Fibroblast of skin of right quadriceps (primary cell): ENCODE measurements at places on chromosomes 4 and X.

- no peak for DNase-seq
Measured at GRCh38 chrX:42946544-42947194, 168.7 kb upstream of the PPP1R2C start.

DNA sequence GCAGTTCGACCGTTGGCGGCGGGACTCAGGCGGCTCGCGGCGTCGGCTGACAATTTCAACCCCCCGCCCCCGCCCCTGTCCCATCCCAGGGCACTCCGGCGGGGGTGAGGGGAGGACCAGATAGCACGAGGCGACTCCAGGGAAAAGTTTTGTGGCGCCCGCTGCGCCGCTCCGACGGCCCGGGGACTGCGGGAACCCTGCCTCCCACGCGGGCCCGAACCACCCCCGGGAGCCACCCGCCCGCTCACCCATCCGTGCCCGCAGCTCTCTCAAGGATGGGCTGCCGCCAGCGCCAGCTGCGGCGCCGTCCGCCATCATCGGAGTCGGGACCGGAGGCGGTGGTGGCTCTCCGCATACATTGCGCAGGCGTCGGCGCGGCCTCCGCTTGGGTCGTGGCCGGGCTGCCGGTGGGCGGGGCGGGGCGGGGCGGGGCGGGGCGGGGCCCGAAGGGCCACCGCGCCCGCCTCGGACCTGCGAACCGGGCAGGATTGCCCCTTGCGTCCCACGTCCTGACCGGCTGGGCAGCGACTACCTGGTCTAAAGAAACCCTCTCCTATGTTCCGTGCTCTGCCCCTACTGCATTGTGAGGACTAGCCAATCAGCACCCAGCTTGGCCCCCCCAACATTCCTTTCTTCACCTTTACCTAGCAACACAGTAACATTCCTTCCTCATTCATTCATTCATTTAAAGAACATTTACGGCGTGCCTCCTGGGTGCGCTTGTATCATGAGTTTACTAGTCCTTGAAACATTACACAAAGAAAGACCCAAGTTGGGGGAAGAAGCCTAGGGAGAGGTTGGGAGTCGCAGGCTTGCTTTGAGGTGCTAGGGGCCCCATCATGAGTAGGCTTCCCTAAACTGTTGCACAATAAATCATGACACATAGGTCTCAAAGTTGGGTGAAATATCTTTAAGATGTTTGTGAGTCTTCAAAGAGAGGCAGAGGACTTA lies at the start of gene MAP7D3:
TSS of gene MAP7D3 (minus strand) at position 360 of the 951 bp plus-strand sequence. CDS start at position 318, 42 bp downstream.
- DNase-seq = peak; percentile 47

GRCh38 chr4:87058356-87059073 lies 123.7 kb downstream of the AFF1 start:
- no peak for DNase-seq

- DNase-seq = peak; percentile 4
Measured at GRCh38 chr4:32025851-32026459, 1305.8 kb downstream of the PCDH7 start.

- peak; percentile 4 for DNase-seq
Measured at GRCh38 chrX:23938690-23939089, 30.9 kb downstream of the CXorf58 start.

GRCh38 chr4:85411386-85411785 lies 63.6 kb upstream of the ARHGAP24 start:
- DNase-seq = no peak

- DNase-seq = no peak
Measured at GRCh38 chr4:90159193-90159592, 32.0 kb downstream of the CCSER1 start.

- DNase-seq = peak; percentile 20
Measured at GRCh38 chrX:139877710-139878414, 55.0 kb downstream of the ATP11C start.

GRCh38 chr4:184368290-184368689 lies 106.1 kb downstream of the IRF2 start:
- DNase-seq = no peak

DNA sequence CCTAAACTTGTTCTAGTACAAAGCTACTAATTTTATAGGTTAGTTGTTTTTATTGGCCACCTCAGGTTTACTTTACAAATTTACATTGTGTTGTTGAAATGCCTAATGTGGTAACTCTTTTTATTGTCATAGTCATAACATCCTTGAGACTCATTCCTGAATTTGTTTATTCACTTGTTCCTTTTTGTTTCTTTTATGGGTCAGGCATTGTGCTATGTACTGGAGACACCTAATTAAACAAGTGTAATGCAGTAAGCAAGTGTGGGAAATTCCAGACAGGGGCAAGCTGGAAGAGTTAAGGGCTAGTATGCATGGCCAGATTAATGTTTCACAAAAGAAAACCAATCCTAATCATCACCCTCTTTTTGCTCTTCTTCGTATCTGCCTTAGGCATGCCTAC lies 30.5 kb upstream of the TTC29 start:
- no peak for DNase-seq

DNA sequence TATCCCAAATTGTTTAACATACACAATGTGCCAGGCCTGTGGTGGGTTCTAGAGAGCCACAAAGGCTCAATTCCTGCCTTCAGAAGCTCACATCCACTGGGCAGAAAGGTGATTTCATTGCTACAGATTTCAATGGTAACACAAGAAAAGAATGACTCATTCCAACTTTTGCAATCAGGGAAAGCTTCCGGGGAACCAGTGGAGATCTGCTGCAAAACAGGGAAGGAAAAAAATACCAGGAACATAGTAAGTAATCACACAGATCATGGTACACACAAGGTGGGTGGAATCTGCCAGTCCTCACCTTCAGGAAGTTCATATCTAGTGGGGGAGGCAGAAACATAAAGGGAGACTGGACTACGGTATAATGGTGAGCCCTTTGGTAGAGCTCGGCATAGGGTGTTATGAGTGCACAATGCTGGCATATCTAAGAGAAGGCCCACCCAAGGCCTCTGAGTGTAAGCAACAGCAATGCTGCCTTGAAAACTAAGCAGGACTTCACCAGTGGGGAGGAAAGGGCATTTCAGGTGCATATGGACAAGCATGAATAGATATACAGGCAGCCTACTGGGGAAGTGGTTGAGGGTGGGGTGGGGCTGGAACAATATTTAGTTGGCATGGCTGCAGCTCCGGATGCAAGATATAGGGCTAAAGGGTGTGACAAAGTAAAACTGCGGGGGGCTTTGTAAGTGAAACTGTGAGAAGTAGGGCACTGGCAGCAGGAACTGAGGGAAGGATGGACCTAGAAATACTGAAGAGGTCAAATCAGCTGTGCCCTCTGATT lies 24.2 kb downstream of the GPRIN3 start:
- DNase-seq = peak; percentile 5

DNA sequence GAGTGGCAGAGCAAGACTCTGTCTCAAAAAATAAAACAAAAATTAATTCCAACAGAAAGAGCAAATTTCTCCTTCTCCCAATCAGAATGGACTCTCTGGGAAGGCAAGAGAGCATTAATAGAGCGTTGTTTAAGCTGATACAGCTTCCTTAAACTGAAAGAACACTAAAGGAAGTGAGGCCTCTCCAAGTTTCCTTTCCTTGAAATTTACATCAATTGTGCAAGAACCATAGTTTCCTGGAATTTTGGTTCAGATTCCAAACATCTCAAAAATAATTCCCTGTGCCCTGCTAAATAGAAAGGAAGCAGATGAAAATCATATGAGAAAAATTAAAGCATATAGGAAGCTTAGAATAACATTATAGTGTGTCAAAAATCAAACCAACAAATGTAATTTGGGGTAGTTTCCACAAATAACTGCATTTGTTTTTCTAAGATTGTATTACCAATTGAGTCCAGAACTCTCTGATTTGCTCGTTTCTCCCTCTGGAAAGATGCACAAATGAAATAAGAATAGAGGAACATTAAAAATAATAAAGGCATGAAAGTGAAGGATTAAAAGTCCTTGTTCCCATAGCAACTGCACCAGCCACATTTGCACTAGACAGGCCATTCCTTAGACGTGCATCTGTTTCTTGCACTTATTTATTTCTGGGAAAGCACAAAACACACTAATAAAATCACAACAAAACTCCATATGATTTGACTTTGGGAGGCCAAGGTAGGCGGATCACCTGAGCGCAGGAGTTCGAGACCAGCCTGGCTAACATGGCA lies 3.7 kb upstream of the FAM241A start:
- no peak for DNase-seq

GRCh38 chr4:137651128-137651527 lies 118.8 kb upstream of the PCDH18 start:
- peak; percentile 73 for DNase-seq

GRCh38 chrX:56572975-56573374 lies 9.5 kb downstream of the UBQLN2 start:
- no peak for DNase-seq

GRCh38 chr4:23348789-23349498 lies 540.9 kb downstream of the PPARGC1A start:
- no peak for DNase-seq

- DNase-seq = peak; percentile 33
Measured at GRCh38 chr4:7719354-7720174, 220.1 kb downstream of the AFAP1 start.

DNA sequence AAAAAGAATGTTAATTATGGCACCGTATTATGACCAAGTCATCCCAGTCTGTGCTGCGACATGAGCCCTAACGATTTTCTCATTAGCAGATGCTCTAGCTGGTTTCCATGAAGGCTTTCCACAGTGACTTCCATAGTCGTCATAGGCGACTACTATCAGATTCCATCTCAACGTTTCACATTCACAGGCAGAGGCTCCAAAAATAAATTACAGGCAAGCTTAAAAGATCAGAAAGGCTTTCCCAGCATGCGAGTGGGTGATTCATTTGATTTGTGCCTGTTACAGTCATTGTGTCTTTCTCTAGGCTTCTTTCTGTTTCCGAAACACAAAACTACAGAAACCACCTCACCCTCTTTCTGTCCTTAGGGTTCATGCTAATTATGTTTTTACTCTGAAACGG lies 43.2 kb downstream of the PALLD start:
- peak; percentile 90 for DNase-seq

GRCh38 chr4:161517941-161518340 lies 645.9 kb downstream of the FSTL5 start:
- DNase-seq = no peak

DNA sequence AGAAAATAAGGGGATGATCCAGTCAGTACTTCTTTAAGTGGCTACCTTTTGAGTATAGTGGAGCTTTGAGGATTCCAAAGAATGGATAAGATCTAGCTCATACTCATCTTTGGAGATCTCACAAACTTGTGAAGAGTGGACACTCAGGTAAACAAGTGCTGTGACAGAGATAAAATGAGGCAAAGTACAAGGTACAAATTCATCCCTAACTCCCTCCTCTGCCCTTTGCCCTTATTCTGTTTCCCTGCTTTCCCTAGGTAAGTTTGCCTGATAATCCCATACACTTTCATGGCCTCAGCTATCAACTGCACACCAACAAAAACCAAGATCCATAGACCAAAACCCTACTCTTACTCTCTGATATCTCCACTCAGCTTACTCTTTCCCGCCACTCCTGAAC lies 16.4 kb upstream of the CPEB2 start:
- DNase-seq = no peak

DNA sequence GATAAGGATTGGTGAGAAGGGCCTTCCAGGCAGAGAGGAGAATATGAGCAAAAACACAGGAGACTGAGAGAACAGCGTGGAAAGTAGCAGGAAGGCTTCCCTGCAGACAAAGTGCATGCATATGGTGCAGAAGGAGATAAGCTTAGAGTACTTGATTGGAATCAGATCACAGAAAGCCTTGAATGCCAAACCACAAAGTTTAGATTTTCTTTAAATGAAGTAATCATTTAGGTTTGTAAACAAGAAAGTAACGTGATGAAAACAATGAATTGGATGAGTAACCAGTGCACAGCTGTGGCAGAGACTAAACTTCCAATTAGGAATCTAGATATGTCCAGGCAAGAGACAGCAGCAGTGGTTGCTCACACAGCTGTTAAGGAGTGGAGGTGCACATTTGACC lies 83.8 kb upstream of the C1QTNF7 start:
- DNase-seq = peak; percentile 80

DNA sequence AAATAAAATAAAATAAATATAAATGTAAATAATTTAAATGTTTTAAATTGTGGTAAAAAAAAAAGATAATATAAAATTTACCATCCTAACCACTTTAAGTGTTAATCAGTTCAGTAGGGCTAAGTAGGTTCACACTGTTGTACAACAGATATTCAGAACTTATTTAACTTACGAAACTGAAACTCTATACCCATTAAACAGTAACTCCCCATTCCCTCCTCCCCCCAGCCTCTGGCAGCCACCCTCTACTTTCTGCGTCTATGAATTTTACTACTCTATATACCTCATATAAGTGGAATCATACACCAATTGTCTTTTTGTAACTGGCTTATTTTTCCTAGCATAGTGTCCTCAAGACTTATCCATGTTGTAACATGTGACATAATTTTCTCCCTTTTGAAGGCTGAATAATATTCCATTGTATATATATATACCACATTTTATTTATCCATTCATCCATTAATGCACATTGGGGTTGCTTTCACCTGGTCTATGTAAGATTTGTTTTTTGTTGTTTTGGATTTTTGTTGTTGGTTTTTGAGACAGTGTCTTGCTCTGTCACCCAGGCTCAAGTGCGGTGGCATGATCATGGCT lies 32.5 kb upstream of the ELF2 start:
- no peak for DNase-seq

- DNase-seq = no peak
Measured at GRCh38 chrX:100928660-100929613, at the start of gene XKRX. Gene XKRX, minus strand, starts transcription at chrX:100928917. Its CDS starts 613 bp downstream, at chrX:100928304.

DNA sequence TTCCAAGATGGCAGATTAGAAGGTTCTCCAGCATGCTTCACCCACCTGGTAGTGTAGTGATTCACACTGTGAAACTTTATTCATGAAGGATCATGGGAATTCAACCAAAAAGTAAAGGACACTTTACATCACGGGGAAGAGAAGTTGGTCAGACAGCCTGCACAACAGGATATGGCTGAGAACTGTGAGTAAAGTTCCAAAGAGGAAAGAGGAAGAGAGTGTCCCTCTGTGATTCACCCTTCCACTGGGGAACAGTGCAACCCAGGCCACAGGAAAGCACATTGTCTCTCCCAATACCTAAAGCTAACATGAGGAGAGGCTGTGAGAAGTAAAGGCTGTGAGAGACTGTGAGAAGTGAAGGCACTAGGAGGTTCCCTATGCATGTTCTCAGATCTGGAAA lies 137.2 kb downstream of the STPG2 start:
- DNase-seq = no peak

- DNase-seq = no peak
Measured at GRCh38 chr4:86641516-86642090, 47.5 kb downstream of the PTPN13 start.

GRCh38 chrX:54495814-54496516 lies at the start of gene FGD1:
Gene FGD1, minus strand, starts transcription at chrX:54496234. Its CDS starts 802 bp downstream, at chrX:54495432.
- DNase-seq = peak; percentile 59

DNA sequence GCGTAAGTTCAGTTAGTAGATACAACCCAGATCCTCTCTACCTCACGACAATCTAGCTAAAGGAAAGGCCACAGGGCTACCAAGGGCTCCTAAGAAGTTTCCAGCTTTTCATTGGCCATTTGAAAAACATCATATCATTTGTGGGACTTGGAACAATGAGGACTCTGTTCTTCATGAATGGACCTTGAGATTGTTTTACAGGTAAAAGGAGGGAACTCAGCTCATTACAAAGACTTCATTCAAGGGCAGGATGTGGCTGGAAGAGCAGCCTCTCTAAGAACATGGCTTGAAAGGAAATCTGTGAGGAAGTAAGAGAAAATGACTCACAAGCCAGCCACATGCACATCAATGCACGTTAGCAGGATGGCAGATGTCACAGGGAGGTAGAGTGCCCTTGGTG lies 105.9 kb upstream of the SLC7A11 start:
- DNase-seq = peak; percentile 1

- no peak for DNase-seq
Measured at GRCh38 chr4:13262816-13263215, 221.3 kb downstream of the RAB28 start.
